Activated naive CD8-positive, alpha-beta T cell treated with anti-CD3 and anti-CD28 coated beads for 36 hours (primary cell): ENCODE measurements at places on chromosomes 4 and X. TPM values are rescaled to one million over a fixed set of nuclear protein-coding genes. Genes with fewer than 3 reads are reported as not detected.
A peak's percentile ranks its signal among the peaks of the same experiment; 100 is the strongest.

DNA sequence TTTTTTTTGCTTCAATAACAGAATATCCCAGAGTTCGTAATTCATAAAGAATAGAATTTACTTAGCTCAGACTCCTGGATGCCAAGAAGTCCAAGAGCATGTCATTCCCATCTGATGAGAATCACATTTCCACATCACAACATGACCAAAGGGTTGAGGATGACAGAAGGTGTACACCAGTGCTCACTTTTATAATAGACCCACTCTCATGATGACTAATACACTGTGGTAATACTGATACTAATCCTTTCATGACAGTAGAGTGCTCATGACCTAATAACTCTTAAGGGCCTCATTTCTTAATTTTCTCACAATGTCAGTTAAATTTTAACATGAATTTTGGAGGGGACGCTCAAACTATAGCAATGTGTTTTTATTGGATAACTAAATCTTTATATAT, 69.2 kb downstream of the ZNF732 start:
- DNase-seq = no peak
- H3K36me3 ChIP-seq = peaks cover under 1% of the 10 kb centered on the region
- H3K4me1 ChIP-seq = peaks cover 1% of the 10 kb centered on the region
- H3K4me3 ChIP-seq = no peak overlapping the region
- H3K27me3 ChIP-seq = no peaks in the 10 kb centered on the region

DNA sequence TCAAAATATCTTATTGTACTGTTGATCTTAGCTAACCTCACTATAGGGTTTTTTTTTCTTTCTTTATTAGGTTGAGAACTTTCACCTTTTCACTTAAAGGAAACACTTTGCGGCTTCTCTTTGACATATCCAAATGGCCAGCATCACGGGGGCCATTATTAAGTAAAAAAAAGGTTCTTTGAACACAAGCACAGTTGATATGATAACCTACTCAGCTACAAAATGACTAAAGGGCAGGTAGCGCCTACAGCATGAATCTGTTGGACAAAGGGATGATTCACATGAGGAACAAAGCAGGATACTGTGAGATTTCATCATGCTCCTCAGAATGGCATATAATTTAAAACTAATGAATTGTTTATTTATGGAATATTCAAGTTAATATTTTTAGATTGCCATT, 119.6 kb downstream of the CCSER1 start:
- no peaks in the 10 kb centered on the region for H3K4me1 ChIP-seq
- H3K27me3 ChIP-seq = no peaks in the 10 kb centered on the region
- H3K36me3 ChIP-seq = no peaks in the 10 kb centered on the region
- H3K27ac ChIP-seq = no peak overlapping the region
- no peak overlapping the region for H3K4me3 ChIP-seq

- DNase-seq = no peak
- no peaks in the 10 kb centered on the region for H3K27me3 ChIP-seq
- no peak overlapping the region for H3K4me3 ChIP-seq
- H3K4me1 ChIP-seq = no peaks in the 10 kb centered on the region
- H3K36me3 ChIP-seq = no peaks in the 10 kb centered on the region
These were observed 941.1 kb downstream of the PCDH19 start for GRCh38 chrX:99468993-99469392.

ZNF630 gene
- 1.9 TPM for total RNA-seq

C4orf36 gene
- not detected for total RNA-seq

- no peak overlapping the region for H3K4me3 ChIP-seq
- no peak overlapping the region for H3K27ac ChIP-seq
- no peaks in the 10 kb centered on the region for H3K36me3 ChIP-seq
- no peak for DNase-seq
- no peaks in the 10 kb centered on the region for H3K4me1 ChIP-seq
- no peaks in the 10 kb centered on the region for H3K27me3 ChIP-seq
These were observed 251.8 kb upstream of the FTHL17 start for GRCh38 chrX:31323658-31324057.

DNA sequence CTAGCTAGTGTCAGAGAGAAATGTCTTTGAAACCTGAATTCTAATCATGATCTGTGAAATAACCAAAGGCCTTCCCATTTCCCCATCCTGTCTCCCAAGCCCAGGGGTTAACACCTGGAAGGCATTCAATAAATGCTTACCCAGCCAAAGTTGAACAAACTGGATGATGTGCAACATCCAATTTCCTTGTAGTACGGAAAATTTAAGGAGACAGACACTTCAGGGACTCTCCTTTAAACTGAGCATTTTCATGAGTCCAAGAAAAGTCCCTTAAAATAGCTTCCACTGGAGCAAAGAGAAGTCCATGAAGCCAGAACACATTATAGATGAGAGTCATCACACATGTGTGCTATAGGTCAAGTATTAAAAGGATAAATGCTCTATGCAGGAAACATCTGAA, 271.2 kb downstream of the RAB28 start:
- H3K36me3 ChIP-seq = peaks cover 9% of the 10 kb centered on the region
- no peak overlapping the region for H3K27ac ChIP-seq
- H3K4me1 ChIP-seq = no peaks in the 10 kb centered on the region
- DNase-seq = no peak

- peaks cover 3% of the 10 kb centered on the region for H3K36me3 ChIP-seq
- peaks cover 88% of the 10 kb centered on the region for H3K27me3 ChIP-seq
- peak within 1 kb of the TSS; percentile 62 for H3K27ac ChIP-seq
These were observed at the start of gene ZIC3 for GRCh38 chrX:137565921-137566745. Gene ZIC3, plus strand, starts transcription at chrX:137566127. Its CDS starts 565 bp downstream, at chrX:137566692.

EXOC1L gene
- total RNA-seq = not detected

GRCh38 chrX:125327891-125328290, 8.2 kb downstream of the TEX13C start:
- no peak for DNase-seq
- H3K27me3 ChIP-seq = no peaks in the 10 kb centered on the region
- no peak overlapping the region for H3K4me3 ChIP-seq
- H3K27ac ChIP-seq = no peak overlapping the region
- no peaks in the 10 kb centered on the region for H3K4me1 ChIP-seq

DNA sequence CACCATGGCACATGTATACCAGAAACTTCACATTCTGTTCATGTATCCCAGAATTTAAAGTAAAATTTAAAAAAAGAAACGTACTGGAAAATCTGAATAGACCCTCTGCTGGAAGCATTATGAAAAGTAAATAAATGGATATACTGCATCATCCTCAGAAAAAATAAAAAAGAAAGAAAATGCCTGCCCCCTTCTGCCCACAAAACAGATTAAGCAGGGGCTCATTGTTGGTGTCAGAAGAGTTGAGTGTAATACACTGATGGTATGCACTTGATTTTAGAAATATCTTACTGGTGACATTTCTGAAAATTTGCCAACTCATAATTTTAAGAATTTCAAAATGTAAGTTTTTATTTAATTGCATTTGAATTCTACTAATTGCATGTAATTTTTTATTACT, 77.8 kb downstream of the LRP2BP start:
- H3K36me3 ChIP-seq = peaks cover 49% of the 10 kb centered on the region
- no peak overlapping the region for H3K27ac ChIP-seq
- no peak for DNase-seq
- peaks cover 7% of the 10 kb centered on the region for H3K4me1 ChIP-seq
- H3K4me3 ChIP-seq = no peak overlapping the region
- H3K27me3 ChIP-seq = no peaks in the 10 kb centered on the region

- peaks cover 9% of the 10 kb centered on the region for H3K36me3 ChIP-seq
- DNase-seq = no peak
- peaks cover 19% of the 10 kb centered on the region for H3K4me1 ChIP-seq
- no peak overlapping the region for H3K4me3 ChIP-seq
- H3K27me3 ChIP-seq = no peaks in the 10 kb centered on the region
These were observed 111.5 kb downstream of the TAB3 start for GRCh38 chrX:30777575-30777974.

DNA sequence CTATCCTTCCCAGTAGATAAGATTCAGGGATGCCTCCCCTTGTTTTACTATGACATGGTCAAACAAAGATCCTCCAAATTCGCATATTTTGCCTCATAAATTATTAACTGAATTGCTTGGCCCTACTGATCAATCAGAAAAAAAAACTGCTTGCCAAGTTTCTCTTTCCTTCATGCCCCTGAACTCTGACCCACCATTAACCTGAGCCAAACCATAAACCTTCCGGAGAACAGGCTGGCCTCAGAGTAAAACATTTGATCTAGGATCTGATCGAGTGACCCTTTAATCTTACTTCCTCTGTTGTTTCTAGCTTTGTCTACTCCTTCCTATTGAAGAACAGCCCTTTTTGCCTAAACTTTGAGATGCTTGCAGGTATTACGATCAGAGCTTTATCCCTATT, 209.7 kb upstream of the FAM47A start:
- H3K27ac ChIP-seq = no peak overlapping the region
- H3K36me3 ChIP-seq = no peaks in the 10 kb centered on the region
- DNase-seq = no peak
- no peaks in the 10 kb centered on the region for H3K27me3 ChIP-seq
- no peak overlapping the region for H3K4me3 ChIP-seq

CFP gene
- 0.90 TPM for total RNA-seq

CLGN gene
- total RNA-seq = 0.27 TPM

GRCh38 chr4:118784776-118785175, 51.1 kb downstream of the SEC24D start:
- H3K4me3 ChIP-seq = no peak overlapping the region
- no peak for DNase-seq
- no peaks in the 10 kb centered on the region for H3K4me1 ChIP-seq
- H3K27me3 ChIP-seq = no peaks in the 10 kb centered on the region
